Epithelial cell of prostate (primary cell): ENCODE measurements at places on chromosomes 1 and 21.
A peak's percentile ranks its signal among the peaks of the same experiment; 100 is the strongest.

DNA sequence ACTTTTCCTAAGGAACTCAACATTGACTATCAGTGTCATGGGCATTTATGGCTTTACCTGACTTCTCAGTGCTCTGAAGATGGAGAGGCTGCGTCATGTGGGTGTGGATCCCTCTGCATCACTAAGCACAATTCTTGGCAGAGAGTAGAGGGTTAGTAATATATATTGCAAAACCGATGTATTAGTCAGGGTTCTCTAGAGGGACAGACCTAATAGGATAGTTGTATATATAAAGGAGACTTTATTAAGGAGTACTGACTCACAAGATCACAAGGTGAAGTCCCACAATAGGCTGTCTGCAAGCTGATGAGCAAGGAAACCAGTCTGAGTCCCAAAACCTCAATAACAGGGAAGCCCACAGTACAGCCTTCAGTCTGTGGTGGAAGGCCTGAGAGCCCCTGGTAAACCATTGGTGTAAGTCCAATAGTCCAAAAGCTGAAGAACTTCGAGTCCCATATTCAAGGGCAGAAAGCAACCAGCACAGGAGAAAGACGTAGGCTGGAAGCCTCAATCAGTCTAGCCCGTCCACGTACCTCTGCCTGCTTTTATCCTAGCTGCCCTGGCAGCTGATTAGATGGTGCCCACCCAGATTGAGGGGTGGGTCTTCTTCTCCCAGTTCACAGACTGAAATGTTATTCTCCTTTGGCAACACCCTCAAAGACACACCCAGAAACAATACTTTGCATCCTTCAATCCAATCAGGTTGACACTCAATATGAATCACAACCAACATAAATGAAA, 159.7 kb upstream of the NRIP1 start:
- peak; percentile 99 for DNase-seq

- no peak for DNase-seq
Observed at GRCh38 chr1:44293761-44294315, 61.2 kb downstream of the ERI3 start.

GRCh38 chr1:39575191-39576015, 1.2 kb downstream of the PABPC4 start:
- no peak for DNase-seq

- DNase-seq, result no peak
Observed at GRCh38 chr1:203641503-203641890, 14.9 kb downstream of the ATP2B4 start.

DNA sequence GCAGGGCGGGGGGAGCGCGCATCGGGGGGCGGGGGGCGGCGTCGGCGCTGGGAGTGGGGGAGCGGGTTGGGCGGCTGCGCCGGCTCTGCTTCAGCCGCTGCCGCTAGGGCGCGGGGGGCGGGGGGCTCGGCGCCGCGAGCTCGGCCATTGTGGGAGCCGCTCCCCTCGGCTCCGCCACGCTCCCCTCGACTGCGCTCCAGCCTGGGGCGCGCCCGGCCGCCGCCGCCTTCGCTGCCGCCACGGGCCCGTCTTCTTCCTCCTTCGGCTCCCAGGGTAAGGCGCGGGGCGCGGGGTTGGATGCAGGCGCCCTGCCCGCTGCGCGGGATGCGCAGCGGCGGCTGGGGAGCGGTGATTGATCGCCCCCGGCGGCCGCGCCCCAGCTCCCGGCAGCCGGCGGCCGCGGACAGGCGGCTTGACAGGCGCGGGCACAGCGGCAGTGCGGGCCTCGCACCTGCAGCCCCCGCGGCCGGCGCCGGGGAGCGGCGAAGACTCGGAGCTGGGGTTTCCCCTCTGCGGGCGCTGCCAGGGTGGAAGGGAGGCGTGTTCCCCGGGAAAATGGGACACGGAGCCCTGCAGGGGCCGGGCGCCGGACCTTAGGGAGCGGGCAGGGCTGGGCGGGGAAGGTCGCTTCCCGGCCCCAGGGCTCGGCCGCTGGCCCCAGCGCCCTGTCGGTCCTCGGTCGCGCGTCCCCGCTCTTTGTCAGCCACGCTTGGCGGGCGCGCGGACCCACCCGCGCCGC, 55.3 kb downstream of the NDUFS5 start:
- DNase-seq, result no peak

- peak; percentile 27 for DNase-seq
Observed at GRCh38 chr1:54604572-54605370, 18.6 kb downstream of the FAM151A start.

GRCh38 chr21:37904856-37905255, 11.4 kb downstream of the KCNJ6 start:
- DNase-seq, result no peak

GRCh38 chr1:178772952-178773351, 47.9 kb downstream of the RALGPS2 start:
- no peak for DNase-seq

DNA sequence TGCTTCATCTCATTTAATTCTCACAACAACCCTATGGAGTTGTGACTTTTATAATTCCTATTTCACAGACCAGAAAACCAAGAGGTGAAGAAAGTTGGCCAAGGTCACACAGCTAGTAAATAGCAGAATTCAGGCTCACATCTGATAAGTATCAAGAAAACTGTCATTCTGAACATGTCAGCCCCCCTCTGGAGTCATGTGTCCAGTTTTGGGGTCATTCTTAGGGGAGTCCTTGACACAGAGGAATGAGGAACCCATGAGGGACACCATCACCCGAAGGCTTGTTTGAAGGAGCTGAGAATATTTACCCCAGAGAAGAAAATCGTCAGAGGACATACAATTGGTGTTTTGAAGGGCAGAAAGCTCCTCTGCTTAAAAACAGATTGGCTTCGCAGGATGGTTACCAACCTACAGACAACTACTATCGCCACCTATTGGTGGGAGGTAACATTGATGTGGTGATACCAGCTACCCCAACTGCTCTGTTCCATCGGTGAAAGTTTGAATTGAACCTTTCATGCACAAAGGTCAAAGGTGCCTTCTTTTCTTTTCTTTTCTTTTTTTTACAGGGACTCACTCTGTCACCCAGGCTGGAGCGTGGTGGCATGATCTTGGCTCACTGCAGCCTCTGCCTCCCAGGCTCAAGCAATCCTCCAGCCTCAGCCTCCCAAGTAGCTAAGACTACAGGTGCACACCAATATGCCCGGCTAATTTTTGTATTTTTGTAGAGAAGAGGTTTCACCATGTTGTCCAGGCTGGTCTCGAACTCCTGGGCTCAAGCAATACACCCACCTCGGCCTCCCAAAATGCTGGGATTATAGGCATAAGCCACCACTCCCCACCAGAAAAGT, 31.3 kb downstream of the NCMAP start:
- DNase-seq, result no peak

DNA sequence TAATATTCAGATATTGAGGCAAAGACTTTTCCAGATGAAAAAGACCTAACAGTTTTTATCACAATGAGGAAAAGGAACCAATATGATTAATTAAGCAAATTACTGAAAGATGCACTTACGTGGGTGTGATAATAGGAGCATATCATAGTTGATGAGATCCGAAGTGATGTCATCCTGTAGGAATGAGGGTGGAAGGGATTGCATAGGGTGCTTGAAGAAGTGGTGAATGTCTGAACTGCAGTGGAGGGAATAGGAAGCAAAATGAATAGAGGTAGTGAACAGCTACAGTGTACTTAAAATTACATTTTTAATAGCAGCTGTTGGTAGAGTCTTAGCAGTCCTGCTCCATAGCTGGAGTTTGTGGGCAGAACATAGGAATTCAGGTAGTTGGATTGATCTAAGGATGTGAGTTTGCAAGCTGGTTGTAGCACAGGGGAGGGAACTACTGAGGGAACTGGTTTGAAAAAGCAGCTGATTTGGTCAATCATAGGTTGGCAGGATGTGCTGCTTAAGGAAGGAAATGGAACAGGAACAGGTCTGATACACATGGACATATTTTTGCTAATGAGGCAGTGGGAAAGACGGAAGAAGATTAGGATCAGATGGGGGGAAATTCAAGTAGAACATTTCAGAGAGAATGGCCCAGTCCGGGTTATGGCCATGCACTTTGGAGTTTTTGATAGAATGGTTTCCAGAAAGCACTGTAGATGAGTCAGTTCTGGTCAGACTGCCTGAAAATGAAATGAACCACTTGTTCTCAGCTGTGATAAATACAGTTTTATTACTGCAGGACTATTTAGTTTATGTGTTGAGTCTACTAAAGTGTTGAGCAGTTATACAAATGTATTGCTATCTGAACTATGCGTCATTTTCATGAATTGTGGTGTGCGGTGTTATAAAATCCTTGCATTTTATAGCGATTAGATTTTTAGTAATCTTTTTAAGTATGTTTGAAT, 155.8 kb downstream of the RYR2 start:
- DNase-seq, result no peak

GRCh38 chr1:19786988-19787423, 12.7 kb downstream of the TMCO4 start:
- DNase-seq, result no peak

GRCh38 chr1:93339171-93339697, 6.5 kb upstream of the DR1 start:
- no peak for DNase-seq

GRCh38 chr21:28256837-28257236, 735.8 kb downstream of the LTN1 start:
- DNase-seq, result no peak

- no peak for DNase-seq
Observed at GRCh38 chr1:171792656-171793369, 11.4 kb downstream of the METTL13 start.

DNA sequence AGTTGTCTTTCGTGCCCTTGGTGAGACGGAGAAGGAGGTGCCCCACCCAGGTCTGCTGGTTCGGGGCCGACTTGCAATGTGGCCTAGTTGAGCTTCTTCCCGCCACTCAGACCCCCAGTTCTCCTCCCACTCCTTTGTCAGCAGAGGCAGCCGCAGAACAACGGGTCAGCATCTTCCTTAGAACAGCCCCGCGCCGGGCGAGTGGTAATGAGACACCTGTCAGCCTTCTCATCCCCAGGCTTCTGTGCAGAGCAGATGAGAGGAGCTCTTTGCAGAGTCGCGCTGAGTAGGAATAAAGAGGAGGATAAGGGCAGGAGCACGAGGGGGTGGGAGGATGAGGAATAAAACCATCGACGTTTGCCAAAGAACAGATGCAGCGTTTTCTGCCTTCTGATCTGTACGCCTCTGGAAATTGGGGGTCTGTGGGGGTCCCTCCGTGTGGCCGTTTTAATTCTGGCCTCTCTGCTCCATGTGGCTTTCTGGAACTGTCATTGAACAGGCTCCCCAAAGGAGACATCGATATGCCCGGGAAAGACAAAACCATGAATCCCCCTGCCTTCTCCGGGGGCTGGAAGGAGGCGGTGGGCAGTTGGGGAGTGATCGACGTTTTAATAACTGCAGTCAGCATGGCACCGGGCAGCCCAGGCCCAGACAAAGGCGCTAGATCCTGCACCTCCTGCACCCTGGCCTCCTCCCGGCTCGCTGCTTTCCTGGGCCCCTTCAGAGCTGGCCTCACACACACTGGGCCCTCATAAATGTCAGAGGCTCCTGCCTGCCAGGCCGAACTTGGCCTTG, 27.5 kb upstream of the IGSF21 start:
- DNase-seq, result no peak

DNA sequence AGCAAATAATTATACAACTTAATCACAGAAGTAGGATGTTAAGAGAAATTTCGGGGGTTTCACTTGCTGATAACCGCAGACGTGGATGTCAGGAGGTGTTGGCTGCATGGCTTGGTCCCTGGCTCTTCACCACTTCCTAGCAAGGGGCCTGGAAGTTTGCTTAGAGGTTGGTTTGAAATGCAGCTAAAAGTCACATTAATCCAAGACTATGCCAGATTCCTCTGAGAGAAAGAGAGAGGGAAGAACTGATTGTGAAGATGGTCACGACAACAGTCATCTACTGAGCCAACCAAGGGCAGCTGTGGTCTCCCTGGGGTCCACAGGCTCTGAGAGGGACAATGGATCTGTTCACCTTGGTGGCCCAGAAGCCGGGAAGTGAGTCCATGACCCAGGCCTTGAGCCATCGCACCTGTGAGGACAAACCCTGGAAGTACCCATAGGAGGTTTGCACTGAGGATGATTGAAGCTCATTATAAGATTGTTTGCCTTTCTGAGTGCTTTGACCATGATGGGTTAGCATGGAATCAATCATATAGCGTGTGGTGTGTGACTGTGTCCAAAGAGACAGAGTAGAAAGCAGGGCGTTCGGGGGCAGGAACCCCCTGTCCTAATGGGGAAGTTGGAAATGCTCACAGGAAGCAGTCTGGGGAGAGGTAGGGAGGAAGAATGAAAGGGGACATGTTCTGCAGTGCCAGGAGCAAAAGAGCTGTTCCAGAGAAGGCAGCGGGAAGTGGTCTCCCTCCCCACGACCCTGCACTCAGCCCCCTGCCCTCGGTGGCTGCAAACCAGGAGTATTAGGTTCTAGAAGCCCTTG, 47.1 kb downstream of the UMODL1 start:
- no peak for DNase-seq

DNA sequence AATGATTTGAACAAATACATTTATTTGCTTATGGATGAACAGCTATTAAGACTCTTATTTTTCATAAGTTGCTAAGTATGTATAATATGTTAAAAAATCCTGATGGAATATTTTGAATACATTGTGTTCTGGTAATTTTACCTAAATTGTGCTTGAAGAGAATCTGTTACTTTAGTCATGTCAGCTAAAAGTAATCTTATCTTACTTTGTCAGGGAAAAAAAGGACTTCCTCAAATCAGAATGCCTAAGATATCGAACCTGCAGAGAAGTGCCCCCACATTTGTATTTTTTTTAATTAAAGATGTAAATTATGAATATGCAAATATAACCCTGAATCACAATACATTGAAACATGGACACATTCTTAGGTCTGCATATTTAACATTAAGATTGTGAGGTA, 1331.7 kb downstream of the MRPL39 start:
- DNase-seq, result no peak
